AG09309 (cell line): ENCODE measurements at places on chromosomes 7 and 10.

GRCh38 chr7:77439572-77439971 lies 23.4 kb upstream of the GSAP start:
- DNase-seq: no peak

- no peak for DNase-seq
Observed at GRCh38 chr10:130744631-130745030, 566.9 kb downstream of the TCERG1L start.

- no peak for DNase-seq
Observed at GRCh38 chr7:141701489-141702046, 398 bp downstream of the DENND11 start.

DNA sequence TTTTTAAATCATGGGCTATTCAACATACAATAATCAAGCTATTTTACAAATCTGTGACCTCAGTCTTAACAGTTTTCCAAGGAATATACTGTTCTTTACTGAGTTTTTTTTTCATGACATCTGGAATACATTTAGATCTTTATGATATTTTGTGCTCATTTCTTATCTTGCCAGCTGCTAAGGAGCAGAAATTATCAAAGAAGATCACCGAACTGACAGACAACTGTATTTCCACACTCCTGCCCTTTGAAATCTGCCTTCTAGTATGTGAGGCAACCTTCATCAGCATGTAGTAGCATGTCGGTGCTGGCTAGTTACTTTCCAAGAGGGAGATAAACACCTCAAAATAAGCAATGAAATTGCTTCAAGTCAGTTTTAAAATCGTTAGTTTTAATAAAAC lies 66.4 kb downstream of the NHLRC2 start:
- no peak for DNase-seq

- no peak for DNase-seq
Observed at GRCh38 chr10:123135415-123136141, at the start of gene HMX3. Gene HMX3, plus strand, starts transcription at chr10:123135970. Its CDS starts 81 bp downstream, at chr10:123136051.

- no peak for DNase-seq
Observed at GRCh38 chr10:100779329-100779728, 33.9 kb downstream of the PAX2 start.

DNA sequence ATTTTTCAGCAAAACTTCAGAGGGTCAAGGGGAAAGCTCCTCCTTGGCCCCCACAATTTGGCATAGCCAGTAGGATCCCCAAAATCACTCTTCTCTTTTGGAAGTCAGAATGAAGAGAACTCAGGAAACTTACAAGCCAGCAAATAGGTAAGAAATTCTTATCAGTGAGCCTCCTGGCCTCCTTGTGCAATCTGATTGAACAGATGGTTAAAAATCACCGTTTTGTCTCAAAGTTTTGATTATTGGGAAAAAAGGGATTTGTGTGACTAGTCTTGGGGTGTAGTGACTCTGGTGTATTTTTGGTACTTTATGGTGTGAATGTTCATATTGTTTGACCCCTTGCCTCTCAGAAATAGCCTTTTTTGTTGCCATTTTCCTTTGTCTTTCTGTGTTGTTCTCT lies 56.2 kb downstream of the HTR7 start:
- no peak for DNase-seq

DNA sequence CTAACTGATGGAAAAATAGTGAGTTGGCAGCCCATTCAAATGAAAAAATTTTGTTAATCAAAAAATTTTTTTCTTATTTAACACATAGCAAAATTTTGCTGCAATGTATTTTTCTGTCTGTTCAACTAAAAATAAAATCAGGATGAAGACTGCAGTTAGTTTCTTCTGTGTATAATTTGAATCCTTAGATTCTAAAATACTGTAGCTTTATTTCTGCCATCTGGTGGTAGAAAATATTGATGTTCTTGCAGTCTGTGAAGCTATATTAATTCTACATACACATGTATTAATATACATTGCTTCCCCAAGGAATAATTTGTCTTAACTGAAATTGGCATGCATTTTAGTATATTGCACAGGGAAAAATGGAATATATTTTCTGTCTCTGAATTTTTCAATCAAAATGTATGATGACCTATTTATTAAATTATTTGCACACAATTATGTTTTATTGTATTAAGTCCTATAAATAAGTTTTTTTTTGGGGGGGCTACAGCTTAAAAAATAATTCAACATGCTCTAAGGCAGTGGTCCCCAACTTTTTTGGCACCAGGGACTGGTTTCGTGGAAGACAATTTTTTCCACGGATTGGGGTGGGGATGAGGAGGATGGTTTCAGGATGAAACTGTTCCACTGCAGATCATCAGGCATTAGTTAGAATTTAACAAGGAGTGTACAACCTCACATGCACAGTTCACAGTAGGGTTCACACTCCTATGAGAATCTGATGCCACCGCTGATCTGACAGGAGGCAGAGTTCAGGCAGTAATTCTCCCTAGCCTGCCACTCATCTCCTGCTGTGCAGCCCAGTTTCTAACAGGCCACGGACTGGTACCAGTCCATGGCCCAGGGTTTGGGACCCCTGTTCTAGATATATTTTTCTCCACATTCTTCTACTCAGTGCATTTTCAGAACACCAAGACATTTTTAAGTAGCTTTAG lies 119.4 kb downstream of the GNAT3 start:
- no peak for DNase-seq

DNA sequence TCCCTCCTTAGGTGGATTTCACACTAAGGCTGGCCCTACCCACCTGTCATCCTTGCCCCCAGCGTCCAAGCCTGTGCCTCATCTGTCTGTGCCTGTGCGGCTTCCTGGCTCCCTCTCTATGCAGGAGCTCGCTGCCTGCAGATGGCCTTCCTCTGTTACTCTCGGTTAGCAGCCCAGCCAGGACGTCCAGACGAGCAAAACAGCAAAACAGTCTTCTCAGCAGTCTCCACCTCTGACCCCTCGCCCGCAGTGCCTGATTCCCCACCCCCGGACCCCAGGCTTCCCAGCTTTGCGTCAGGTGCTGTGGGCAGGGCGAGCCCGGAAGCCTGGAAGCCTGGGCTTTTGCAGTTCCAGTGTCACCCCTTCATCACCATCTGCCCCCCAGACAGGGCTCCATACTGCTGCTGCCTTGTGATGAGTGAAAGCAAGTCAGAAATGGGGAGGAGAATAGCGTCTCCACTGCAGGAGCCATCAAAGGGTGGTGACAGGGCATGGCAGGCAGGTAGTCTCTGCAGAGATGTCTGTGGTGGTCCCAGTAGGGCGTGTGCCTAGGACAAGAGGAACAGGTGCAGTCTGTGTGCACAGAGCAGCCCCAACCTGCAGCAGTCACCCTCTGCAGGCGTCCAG lies 88.5 kb downstream of the ADCY1 start:
- DNase-seq: no peak

DNA sequence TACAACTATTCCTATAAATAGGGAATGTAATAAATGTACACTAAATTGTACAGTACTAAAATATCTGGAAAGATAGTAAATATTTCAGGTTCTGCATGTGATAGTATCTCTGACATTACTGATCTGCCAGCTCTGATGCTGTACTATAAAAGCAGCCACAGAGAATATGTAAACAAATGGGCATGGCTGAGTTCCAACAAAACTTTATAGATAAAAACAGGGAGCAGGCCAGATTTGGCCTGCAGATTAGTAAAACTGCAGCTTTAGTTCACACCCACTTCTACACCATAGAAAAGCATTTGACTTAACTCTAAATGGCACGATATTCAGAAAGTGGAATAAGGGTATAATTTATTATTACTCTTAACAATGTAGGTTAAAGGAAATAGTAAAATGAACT lies 18.8 kb upstream of the TLL2 start:
- no peak for DNase-seq

DNA sequence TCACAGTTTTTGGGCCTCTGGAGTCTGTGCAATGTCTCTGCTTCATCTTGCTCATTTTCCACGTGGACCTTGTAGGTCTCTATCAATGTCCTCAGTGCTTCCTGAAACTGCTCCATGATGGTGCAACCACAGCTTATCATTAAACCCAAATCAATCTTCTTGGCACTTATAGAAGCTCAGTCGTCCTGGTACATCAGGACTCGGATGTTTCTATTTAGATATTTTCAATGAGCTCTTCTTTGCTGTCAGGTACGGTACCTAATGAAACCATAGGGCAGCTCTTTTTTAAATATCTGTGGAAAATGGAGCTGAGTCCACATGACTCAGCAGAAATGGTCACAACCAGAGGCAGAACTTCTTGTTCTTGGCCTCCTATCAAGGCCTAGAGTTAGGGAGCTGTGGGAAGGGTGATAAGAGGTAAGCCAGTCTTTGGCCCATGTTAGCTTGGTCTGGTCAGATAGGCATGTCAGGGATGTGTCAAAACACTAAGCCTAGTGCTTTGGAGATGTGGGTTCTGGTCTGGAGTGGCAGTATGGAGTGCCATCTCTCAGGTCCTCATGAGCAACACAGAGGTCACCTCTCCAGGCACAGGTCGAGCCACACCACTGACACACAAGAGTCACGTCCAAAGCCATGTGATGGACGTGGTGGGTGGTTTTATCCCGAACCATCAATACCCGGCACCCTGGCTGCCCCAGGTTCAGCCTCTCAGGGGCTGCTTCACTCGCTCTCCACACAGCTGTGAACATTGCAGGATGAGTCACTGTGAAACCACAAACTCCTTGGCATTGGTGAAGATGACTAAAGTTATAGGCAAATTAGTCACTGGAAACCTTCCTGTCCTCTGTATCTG lies 87.0 kb downstream of the TBXAS1 start:
- DNase-seq: peak; percentile 90

DNA sequence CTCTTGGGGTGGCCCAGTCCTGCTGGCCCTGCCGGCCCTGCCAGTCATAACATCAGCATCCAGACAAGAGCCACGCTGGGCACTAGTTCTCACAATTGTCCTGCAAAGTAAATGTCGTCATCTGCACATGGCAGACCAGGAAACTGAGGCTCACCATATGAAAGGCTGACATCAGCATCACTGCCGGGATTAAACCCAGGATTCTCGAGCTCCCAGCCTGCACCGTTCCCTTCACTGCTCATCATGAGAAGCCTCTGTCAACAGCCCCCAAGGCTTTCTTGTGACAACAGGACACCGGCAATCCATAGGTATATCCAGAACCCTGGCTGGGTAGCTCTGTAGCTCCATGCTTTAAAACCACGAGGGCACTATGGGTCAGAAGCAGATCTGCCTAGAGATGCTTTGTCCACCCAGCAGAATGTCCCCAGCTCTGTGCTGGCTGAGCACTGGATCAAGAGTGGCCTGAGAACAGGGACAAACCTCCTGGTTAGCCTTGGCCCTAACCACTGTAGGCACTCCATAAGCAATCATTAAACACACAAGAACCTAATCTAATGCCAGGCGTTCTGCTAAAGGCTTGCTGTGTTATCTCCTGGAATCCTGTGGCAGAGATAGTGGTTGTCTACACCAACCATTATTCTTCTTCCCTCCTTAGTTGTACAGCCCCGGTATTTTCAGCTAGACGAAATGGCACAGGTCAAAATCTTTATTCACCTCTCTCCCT lies 41.2 kb upstream of the C10orf71 start:
- no peak for DNase-seq

DNA sequence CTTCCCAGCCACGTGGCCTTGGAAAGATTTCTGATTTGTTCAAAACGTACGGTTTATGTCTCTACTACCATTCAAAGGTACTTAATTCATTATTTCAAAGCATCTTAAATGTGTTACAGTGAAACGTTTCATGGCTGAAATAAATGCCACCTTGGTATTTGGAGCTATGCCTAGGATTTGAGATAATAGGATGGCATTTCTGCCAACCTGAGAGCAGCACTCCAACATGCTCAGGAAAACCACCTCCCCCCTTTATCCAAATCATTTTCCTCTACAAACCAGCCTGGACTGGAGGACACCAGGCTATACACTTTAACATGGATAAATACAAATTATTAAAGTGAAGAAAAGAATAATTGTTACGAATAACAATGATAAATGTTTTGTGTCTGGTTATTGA lies 260.9 kb downstream of the ZMYND11 start:
- DNase-seq: no peak

DNA sequence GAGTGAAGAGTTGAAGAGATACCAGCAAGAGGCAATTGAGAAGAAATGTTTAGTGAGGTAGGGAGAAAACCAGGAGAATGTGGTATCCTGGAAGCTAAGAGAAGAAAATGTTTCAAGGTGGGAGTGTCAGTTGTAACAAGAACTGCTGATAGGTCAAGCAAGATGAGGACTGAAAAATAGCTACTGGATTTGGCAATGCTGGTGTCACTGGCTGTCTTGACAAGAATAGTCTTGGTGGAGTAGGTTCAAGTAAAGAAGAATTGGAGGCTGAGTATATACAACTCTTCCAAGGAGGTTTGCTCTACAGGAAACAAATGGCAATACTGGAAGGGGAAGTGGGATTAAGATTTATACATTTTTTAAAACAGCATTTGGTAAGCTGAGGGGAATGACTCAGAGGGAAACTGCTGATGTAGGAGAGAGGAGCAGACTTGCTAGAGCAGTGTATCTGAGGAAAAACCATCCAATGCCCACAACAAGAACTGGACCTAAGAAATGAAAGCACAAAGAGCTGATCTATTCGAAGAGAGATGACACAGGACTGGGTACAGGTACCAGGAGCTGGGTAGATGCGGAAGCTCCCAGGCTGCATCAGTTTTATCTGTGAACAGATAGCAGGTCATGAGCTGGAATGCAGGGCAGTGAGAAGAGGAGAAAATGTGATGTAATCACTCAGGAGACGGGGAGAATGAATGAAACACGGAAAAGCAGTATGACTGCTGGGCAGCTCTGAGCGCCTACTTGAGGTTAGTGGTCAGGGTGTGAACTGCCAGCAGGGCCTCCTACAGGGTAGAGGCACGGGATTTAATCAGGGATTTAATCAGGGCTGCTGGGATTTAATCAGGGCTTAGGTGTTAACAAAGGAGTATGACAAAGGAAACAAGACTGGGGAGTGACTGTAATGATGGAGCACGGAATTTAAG lies 34.5 kb downstream of the FAM25A start:
- DNase-seq: peak; percentile 41

DNA sequence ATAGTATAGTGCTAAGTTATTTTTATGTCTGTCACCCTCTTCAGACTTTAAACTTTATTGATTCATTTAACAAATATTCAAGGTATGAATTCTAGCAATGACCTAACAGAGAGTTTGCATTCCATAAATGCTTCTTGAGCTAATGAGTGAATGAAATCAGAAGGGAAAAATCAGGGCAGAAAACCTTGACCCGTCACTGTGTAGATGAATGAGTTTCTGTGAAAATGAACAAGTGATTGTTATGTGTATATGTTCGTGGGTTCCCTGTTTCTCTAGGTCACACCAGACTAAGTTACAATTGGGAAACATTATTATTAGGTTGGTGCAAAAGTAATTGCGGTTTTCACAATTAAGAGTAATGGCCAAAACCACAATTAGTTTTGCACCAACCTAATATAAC lies 30.1 kb downstream of the APBB1IP start:
- no peak for DNase-seq

GRCh38 chr10:15209827-15210509 lies 41.5 kb upstream of the NMT2 start:
- DNase-seq: no peak
